ENCODE measurements at places on chromosomes 7 and 10.
A peak's percentile ranks its signal among the peaks of the same experiment; 100 is the strongest.

GRCh38 chr7:100675581-100676350, 2.2 kb downstream of the GNB2 start:
- peak; percentile 64 for DNase-seq

- peak; percentile 22 for DNase-seq
Observed at GRCh38 chr7:34837801-34838201, 179.8 kb downstream of the NPSR1 start.

DNA sequence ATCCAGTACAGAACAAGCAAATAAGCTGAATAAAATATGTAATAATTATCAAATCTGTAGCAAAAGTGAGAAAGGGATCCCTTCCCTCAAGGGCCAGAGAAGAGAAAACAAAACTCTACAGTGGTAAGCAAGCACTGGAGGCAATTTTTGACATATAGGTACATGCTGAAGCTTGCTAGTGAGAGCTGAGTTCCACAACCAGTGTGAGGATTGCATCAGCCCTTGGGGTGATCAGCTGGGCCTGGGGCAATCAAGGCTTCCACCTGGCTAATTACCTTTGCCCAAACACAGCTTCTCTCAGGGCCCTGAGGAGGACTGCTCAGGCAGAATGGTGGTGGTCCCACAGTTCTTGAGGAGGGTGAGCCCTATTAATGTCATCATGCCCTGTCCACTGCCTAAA, 134.4 kb upstream of the DLX6 start:
- DNase-seq, result no peak

- DNase-seq, result no peak
Observed at GRCh38 chr7:110771717-110772116, 319.2 kb upstream of the LRRN3 start.

- peak; percentile 98 for DNase-seq
Observed at GRCh38 chr7:44735403-44736165, 13.1 kb upstream of the ZMIZ2 start.

DNA sequence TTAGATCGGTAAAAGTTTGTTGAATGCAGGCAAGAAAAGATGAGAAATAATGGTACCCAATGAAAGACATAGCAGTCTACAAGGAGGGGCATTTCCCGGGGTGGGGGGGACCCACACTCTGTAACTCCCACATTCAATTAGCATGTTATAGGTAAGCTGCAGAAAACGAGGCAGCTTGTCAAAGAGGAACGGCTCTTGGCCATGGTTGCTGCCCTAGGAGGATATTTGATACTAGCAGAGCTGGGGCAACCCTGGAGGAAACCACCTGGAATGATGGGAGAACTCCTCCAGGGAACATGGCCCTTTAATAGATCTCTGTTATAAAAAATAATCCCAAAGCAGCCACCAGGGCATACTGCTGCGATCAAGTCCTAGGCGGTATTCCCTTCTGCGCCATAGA, 98.5 kb downstream of the EGFR start:
- no peak for DNase-seq

DNA sequence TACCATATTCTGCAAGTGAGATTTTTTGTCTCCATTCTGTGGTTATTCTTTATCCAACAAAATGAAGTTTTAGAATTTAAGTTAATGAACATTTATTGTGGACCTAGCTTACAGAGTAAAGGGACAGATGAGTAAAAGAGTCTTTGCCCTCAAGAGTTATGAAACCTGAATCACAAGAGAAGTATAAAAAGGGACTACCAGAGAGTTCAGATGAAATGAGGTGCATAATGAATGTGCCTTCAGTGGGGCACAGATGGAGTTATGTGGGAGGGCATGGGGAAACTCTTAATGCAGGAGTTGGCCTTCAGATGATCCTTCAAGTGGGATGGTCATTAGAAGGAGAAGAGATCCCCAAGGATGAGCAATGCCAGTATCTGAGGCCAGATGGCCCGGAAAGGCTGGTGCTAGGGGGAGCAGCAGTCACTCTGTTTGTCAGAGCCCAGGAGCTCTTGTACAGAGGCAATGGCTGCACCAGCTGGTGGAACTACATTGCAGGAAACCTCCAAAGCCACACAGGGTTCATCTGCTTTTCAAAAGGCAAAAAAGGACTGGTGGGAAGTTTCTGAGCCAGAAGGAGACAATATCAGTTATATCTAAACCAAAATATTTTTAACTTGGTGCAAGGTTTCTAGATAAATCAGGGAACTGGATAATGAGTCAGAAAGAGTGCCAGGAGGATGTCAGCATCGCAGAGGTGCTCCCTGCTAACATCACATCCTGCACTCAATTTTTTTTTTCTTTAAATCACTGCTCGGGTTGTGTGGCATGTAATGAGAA, 162.0 kb downstream of the KLF6 start:
- peak; percentile 57 for DNase-seq

DNA sequence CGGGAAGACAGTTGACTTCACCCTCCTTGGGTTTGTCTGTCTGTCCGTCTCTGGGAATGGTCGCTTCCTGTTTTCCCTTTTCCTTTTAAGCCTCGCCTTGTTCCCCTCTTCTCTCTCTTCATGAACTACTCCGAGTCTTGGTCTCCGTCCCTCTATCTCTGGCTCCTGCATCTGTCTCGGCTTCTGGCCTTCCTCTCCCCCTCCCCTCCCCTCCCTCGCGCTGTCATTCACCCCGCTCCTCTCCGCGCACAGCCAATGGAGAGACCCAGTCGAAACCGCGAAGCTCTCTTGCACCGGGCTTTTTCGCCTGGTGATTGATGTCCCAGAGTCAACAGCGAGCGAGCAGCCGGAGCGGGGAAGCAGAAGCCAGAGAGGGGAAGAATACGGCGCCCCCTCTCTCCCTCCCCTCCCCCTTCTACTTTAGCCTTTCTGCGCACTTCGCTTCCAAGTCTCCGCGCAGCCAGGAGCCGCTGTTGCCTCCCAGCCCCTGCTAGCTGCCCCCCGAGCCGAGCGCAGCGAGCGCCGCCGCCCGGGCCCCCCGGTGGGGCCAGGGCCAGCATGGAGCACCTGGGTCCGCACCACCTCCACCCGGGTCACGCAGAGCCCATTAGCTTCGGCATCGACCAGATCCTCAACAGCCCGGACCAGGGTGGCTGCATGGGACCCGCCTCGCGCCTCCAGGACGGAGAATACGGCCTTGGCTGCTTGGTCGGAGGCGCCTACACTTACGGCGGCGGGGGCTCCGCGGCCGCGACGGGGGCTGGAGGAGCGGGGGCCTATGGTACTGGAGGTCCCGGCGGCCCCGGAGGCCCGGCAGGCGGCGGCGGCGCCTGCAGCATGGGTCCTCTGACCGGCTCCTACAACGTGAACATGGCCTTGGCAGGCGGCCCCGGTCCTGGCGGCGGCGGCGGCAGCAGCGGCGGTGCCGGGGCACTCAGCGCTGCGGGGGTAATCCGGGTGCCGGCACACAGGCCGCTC, at the start of gene TLX1:
TSS of gene TLX1 (plus strand) at position 317 of the 978 bp plus-strand sequence. CDS start at position 559, 242 bp downstream.
- no peak for DNase-seq

DNA sequence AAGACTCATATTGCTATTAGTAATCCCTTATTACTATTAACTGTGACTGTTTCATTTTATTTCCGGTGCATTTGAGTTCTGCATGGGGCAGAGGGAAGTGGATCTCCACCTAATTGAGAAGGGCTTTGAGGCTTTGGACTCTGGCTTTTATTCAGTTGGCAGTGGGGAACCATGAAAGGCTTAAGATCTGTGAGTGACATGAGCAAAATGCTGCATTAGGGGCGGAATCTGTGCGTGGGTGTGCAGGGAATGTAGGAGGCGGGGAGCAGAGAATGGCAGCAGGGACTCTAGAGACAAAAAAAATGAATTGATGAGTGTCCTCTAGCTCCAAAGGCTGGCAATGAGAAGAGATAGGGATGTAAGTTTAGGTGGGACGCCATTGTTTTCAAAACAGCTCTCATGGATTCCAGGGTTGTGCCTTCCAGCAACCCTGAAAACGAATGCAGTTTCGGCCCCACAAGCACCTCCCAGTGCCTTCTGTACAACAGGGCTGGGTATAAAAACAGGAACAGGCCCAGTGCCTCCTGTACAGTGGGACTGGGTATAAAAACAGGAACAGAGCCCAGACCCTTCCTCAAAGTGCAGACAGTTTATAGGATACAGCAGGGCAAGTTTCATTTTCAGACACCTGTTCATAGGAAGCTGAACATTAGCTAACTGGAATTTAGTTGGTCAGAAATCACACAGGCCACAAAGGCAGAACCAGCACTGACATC, 663.3 kb upstream of the FOXK1 start:
- DNase-seq, result no peak

DNA sequence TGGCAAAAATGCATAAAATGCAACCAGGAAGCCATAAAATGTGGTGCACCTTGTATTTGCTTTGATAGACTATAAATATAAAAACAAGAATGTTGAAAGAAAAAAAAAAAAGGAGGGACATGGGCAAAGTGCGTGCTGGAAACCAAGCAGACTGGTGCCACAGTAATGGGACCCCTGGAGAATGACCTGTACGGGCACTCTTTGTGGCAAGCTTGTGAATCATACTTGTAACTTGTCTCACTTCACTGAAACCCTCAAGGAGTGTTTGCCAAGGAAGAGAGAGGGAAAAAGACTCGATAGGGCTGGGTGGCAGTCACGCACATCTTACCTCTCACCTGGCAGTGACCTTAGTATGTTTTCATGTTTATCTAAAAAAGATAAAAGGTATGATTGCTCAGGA, 1183.6 kb downstream of the GATA3 start:
- no peak for DNase-seq

- peak; percentile 15 for DNase-seq
Observed at GRCh38 chr7:90178679-90179278, 24.5 kb downstream of the STEAP1 start.

DNA sequence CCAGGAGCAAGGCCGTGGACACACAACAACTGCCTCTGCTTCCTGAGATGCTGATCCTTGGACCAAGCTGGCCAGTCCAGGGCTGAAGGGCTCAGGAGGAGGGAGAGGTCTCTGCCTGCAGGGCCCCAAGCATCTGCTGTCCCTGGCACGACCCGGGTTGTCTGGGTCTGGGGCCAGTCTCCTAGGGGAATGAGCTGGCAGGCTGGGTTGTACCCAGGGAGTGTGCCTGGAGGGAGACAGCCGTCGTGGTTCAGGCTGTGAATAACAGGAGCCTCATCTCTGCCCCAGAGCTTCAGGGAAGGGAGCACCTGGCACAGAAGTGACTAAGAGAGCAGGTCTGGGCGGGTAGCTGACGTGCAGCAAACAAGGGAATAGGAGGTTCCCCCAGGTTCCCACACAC, 17.9 kb upstream of the SERPINE1 start:
- peak; percentile 65 for DNase-seq

DNA sequence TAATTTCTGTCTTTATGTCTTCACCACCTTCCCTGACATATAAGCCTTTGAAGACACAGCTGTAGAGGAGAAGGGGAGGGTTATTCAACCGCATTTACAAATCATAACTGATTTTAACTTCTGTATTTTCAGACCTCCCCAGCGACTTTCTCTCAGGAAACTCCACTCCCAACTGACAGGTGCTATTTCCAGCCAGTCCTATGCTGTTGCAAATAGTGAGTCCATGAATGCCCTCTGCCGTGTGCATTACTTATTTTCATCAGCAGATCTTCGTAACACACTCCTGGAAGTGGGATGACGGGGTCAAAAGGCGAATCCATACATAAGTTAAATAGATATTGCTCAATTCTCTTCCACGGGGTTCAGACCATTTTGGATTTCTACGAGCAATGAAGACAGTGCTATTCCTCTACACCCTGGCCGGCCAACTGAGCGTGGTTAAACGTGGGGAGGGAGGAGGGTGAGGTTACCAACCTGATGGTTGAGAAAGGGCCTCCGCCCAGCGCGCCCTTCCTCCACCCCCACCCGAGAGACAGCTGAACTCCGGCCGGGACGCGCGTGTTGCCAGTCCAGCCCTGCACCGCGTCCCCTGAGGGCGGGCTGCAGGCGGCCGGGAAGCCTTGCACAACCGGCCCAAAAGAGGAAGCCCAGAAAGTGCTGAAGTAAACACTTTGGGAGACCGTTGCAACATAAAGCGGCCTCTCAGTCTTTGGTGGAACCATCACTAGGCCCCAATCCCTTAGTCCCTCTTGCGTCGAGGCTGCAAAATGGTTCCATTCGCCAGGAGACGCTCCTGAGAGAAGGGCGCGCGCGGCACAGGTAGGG, at the start of gene APBB1IP:
TSS of gene APBB1IP (plus strand) at position 705 of the 825 bp plus-strand sequence. CDS start 53,986 bp downstream, outside the sequence.
- DNase-seq, result peak; percentile 19

DNA sequence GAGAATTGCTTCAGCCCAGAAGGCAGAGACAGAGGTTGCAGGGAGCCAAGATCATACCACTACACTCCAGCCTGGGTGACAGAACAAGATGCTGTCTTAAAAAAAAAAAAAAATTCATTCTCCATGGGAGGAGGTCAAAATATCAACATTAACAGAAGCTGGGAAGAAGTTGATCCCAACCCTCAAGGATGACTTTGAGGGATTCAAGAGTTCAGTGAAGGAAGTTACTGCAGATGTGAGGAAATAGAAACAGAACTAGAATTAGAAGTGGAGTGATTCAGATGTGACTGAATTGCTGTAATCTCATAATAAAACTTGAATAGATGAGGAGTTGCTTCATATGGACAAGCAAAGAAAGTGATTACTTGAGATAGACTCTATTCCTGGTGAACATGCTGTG, 19.7 kb upstream of the RPEL1 start:
- DNase-seq, result no peak

- DNase-seq, result no peak
Observed at GRCh38 chr10:64067009-64067606, 545.9 kb downstream of the REEP3 start.

GRCh38 chr10:131320860-131321604, 9.5 kb upstream of the TCERG1L start:
- DNase-seq, result no peak

DNA sequence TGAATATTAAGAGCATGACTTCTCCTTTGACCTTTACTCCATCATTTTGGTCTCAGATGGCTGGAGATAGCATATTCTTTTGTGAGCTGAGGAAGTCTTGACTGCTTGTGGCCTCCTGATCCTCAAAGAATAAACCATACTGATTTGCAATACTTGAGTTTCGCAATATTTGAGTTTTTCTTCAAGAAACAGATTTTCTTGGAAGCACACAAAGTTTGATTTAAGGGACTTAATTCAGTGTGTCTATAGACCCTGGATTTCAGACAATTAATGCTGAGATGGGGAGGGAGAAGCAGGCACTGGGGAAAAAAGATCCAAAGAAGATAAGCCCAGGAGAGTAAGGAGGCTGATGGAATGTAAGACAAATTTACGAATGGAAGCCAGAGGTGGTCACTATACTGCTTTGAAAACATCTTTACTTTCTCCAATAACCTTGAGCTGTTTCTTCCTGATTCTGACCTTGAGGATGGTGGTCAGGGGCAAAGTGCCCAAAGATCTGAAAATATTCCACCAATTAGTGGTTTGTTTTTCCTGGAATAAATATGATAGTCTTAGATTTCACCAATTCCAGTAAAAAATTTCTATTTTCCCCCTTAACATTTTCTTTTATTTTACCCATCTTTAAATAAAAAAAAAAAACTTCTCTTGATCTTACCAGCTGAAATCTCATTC, 7.5 kb downstream of the EPDR1 start:
- no peak for DNase-seq
